ENCODE measurements at places on chromosomes 2 and 18.

GRCh38 chr2:83394134-83394904 is 1064.8 kb downstream of the SUCLG1 start:
- no peak for DNase-seq

DNA sequence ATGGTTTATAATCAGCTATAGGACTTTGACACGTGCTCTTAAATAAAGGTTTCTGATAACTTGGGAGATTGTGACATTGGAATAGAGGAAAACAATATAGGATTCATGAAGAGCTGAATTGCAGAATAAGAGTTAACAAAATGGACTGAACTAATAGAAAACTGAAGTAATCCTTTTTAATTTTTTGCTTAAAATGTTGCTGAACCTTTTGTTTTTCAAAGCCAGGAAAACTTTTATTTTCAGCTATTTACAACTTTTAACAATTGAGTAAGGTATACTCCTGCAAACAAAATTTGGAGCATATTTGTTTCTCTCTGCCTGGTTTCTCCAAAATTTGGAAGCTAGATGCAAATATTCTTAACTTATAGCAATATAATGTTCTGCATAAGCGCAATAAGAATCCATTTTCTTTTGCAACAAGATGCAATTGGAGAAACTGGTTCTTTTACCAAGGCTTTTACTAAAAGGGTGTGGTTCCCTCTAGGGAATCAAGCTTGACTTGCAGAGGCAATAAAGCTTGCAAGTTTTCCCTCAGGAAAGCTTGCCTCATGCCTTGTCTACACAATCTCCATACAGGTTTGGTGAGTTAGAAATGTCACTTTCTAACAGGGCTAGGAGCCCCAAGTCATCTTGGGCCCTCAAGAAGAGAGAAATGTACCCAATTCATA is 10.3 kb upstream of the PDK1 start:
- DNase-seq = no peak

DNA sequence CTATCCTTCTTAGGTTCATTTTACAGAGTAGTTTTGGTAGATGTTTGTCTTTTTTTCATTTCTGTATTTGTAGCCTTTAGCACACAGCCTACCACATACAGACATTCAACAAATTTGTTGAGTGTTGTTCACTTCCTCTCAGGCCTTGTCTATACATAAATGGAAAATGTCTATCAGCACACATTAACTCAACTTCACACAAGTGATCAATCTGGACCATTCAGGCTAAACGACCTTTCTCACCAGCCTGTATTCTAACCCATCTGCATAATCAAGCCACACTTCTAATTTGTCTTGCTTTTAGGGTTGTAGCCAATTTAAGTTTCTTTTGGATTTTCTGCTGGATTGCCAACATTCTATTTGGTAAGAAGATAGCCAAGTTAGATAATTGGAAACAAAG is 59.9 kb upstream of the DARS1 start:
- no peak for DNase-seq

GRCh38 chr2:119025762-119026351 is 83.9 kb downstream of the MARCO start:
- no peak for DNase-seq

DNA sequence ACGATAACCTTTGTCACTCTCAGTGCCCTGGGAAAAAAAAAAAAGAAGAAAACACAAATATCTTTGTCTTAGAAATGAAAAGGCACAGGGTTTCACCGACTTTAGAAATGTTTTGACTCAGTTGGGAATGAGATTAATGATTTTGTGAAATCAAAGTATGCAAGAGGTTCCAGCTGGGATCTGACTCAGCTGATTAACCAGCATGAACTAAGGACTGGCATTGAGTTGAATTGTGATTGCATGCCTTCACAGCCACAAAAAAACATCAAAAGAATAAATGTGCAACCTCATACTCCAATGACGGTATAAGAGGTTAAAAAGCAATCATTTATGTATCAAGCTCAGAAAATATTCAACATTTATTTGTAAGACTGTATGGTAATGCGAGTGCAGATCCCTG is 566.6 kb upstream of the DSEL start:
- DNase-seq = no peak

DNA sequence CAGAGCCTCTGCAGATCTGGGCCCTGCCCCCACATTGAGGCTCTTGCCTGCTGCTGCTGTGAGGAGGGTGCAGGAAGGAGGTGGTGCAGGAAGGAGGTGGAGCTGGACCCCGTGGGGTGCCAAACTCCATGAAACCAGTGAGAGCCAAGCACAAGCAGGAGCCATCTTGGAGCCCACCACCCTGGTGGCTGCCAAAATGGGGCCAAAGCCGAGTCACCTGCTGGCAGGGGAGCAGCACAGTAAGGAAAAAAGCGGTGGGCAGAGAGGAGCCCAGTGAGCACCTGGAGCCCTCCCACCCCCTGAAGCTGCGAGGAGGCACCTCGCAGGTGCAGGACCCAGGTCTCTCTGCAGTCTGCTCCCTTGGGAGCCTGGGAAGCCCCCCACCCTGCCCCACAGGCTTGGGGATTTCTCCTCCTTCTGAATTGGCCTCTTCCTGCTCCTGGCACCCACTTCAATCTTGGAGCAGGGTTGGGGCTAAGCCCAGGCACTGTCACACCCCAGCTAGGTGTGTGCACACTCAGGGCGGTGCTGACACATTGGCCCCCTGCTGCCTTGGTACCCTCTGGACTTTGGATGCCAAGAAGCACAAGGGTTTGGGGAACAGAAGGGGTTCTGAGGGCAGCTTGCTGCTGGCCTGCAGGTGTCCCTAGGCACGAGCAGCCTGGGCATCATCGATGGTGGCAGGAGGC is 245.4 kb upstream of the LRRTM4 start:
- DNase-seq = no peak

DNA sequence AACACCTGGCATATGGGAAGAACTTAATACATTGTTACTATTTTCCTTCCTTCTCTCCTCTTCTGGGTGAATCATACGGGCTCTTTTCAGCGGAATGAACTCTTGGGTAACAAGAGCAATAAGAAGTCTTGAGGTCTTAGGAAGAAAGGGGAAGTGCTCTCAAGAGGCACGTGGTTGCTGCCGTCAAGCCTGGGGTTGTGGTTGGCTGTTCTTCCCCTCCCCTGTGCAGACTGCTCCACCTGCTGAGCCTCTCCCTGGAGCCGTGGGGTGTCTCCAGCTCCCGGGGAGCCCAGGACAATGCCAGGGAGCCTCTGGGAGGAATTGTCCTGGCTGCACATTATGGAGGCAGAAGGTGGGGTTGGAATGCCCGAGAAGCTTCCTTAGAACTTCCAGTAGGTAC is 19.4 kb downstream of the TOGARAM2 start:
- peak; percentile 33 for DNase-seq

- DNase-seq = no peak
Observed at GRCh38 chr18:49835405-49835804, 22.1 kb upstream of the ACAA2 start.

DNA sequence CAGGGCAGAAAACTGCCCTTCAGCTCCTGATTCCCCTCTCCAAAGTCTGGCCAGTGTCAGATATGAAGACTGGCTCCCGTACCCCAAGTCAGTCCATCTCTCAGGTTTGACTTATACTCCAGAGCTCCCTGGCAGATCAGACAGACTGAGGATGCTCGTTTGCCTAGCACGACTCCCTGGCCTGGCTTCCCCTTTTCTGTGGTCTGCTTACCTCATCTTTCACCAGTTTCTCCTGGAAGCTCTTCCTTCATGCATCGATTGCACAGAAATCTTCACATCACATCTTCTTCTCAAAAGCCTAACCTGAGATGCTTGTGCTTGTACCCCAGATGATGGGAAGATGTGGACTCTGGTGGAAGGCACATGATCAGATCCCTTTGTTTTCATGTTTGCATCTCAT is 387.9 kb upstream of the POU3F3 start:
- DNase-seq = no peak

- no peak for DNase-seq
Observed at GRCh38 chr2:147756069-147756468, 88.8 kb upstream of the ACVR2A start.

- no peak for DNase-seq
Observed at GRCh38 chr2:41647468-41648050, 400.3 kb upstream of the PKDCC start.
